Tracheal epithelial cell (primary cell): ENCODE measurements at places on chromosomes 11 and 22. TPM values are rescaled to one million over a fixed set of nuclear protein-coding genes. Genes with fewer than 3 reads are reported as not detected.

Gene APOA5
- total RNA-seq, result not detected in 2 replicates

Gene MICAL2
- total RNA-seq, result 43.7 and 192 TPM in 2 replicates

Gene OR52N4
- total RNA-seq, result not detected in 2 replicates

Gene HEPN1
- total RNA-seq, result 0.24 TPM in 1 of 2 replicates, not detected in the other

Gene KREMEN1
- total RNA-seq, result 6.5 and 7.7 TPM in 2 replicates

Gene SCUBE1
- not detected in 2 replicates for total RNA-seq

Gene MYOD1
- not detected in 2 replicates for total RNA-seq

Gene MPPED2
- not detected in 2 replicates for total RNA-seq

Gene OR6M1
- not detected in 2 replicates for total RNA-seq

Gene MMP13
- total RNA-seq, result not detected in 2 replicates

Gene F2
- under 0.01 TPM in 1 of 2 replicates, not detected in the other for total RNA-seq

Gene NXPE1
- not detected in 2 replicates for total RNA-seq

Gene MIAT
- 0.43 and 0.48 TPM in 2 replicates for total RNA-seq

Gene BIK
- total RNA-seq, result 61.0 and 99.3 TPM in 2 replicates

Gene ALDH3B2
- total RNA-seq, result 25.1 and 57.3 TPM in 2 replicates

Gene USH1C
- 0.96 TPM in 1 of 2 replicates, not detected in the other for total RNA-seq

Gene PANX2
- total RNA-seq, result under 0.01 and 0.48 TPM in 2 replicates

Gene UBQLN3
- not detected in 2 replicates for total RNA-seq

Gene PLXNB2
- total RNA-seq, result 127 and 141 TPM in 2 replicates

Gene OR2AG1
- not detected in 2 replicates for total RNA-seq

Gene SSTR3
- total RNA-seq, result under 0.01 TPM in 1 of 2 replicates, not detected in the other

Gene PLAAT5
- total RNA-seq, result 0.21 TPM in 1 of 2 replicates, not detected in the other

Gene LDHA
- total RNA-seq, result 1,031 and 1,474 TPM in 2 replicates

Gene SYCE3
- total RNA-seq, result not detected in 2 replicates

Gene KRTAP5-6
- total RNA-seq, result not detected in 2 replicates

Gene SLC25A18
- not detected in 2 replicates for total RNA-seq

Gene PATE4
- not detected in 2 replicates for total RNA-seq
